ENCODE measurements at places on chromosomes 13 and 19. TPM values are rescaled to one million over a fixed set of nuclear protein-coding genes. Genes with fewer than 3 reads are reported as not detected.

Gene KCNN1
- not detected for total RNA-seq

Gene ZNF653
- 6.8 TPM for total RNA-seq

Gene KIR2DL4
- 0.20 TPM for total RNA-seq

Gene ZNF470
- 2.1 TPM for total RNA-seq

Gene FAM124A
- total RNA-seq: 6.3 TPM

Gene ZNF132
- 4.6 TPM for total RNA-seq

DNA sequence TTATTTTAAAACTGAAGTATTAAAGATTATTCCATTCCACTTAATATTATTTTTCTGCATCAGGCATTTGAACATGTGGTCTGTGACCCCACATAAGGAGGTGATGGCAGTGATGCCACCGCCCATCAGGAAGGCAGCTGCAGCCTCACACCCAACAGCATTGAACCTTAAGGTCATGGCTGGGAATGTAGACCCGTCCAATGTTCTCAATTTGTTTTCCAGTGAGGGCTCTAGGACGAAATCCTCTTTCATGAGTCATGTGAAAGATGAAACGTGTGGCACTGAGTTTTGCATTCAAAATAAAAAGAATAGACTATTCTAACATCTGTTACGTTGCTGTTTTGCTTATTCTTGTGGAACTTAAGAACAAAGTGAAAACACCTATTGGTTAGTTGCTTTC lies 74.5 kb upstream of the ANKRD10 start:
- no peaks in the 10 kb centered on the region for H3K27me3 ChIP-seq
- no peak overlapping the region for H3K27ac ChIP-seq
- H3K36me3 ChIP-seq: no peaks in the 10 kb centered on the region
- no peak overlapping the region for H3K4me3 ChIP-seq
- DNase-seq: no peak

DNA sequence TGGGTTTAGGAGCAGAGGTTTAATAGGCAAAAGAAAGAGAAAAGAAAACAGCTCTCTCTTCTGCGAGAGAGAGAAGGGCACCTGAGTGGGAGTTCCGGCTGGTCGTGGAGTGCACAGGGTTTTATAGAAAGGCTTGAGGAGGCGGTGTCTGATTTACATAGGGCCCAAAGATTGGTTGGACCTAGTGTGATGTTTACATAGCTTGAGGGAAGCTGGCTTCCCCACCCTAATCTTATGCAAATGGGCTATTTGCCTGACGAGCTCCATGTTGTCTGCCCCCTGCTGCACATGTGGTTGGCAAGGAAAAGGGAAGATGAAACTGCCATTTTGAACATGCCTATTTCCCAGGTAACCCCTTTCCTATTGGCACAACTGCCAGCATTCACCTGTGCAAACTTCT lies 21.5 kb upstream of the MEDAG start:
- no peak overlapping the region for H3K4me3 ChIP-seq
- no peaks in the 10 kb centered on the region for H3K36me3 ChIP-seq
- H3K4me1 ChIP-seq: peaks cover 3% of the 10 kb centered on the region
- no peaks in the 10 kb centered on the region for H3K27me3 ChIP-seq
- DNase-seq: no peak

DNA sequence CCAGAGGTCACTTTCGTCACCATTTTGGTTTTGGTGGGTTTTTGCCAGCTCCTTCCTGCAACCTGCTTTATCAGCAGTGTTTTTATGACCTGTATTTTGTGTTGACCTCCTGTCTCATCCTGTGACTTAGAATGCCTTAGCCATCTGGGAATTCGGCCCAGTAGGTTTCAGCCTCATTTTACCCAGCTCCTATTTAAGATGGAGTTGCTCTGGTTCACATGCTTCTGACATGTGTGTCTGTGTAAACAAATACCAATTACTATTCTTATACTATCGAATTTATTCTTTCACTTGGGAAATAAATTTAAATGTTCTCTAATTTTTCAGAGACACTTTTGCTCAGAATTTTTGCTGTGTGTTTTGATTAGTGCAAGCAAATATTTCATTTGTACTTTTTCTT lies 1370.3 kb upstream of the MIR17HG start:
- H3K4me1 ChIP-seq: no peaks in the 10 kb centered on the region
- H3K27me3 ChIP-seq: no peaks in the 10 kb centered on the region
- no peak overlapping the region for H3K27ac ChIP-seq
- H3K36me3 ChIP-seq: no peaks in the 10 kb centered on the region
